ENCODE measurements at places on chromosomes 5 and 9.
A peak's percentile ranks its signal among the peaks of the same experiment; 100 is the strongest.

GRCh38 chr9:119213471-119213870 lies 155.8 kb downstream of the BRINP1 start:
- no peak for DNase-seq

GRCh38 chr5:102819634-102820033 lies 64.5 kb downstream of the PAM start:
- no peak for DNase-seq

DNA sequence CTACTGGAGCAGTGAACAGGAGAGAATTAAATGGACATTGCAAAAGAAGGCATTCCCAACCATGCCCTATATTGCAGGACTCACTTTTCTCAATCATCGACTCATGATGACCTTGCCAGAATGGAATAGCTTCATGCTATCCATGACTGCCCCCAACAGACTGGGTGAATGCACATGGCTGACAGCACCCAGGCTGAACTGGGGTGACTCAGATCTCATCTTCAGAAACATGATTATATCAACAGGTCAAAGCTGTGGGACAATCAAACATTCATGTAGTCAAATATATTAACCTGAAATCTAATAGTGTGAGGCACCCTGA lies 34.7 kb upstream of the MIER3 start:
- no peak for DNase-seq

- peak; percentile 91 for DNase-seq
Observed at GRCh38 chr9:127244609-127245601, 19.7 kb upstream of the GARNL3 start.

- DNase-seq = no peak
Observed at GRCh38 chr9:129362287-129363000, 184.4 kb upstream of the IER5L start.

DNA sequence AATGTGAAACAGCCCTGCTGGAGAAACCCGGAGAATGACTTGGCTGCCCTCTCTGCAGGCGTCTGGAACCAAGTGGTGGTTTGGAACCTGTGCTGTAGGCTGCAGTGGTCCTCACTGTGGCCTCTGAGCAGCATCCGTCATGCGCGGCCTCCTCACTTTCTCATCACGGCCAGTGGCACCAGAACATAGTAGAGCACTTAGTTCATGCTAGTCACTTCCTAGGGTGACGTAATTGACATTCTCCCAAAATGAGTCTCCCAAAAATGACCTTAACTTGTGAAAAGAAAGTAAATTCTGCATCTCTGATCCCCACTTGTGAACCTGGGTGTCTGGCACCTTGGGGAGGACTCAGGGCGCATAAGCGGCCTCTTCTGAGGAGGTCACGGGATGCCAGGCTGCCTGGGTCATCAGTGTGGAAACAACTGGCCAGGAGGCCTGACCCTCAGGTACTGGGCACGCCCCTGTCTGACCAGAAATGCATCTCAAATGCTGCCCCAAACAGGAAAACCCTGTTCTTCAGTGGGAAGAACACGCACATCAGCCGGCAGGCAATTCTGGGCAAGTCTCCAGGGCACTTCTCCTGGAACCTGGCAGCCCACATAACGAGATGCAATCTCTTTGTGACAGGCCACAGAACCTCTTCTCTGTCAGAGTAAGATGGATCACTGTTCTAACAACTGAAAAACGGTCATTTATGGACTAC lies 36.6 kb upstream of the SPTLC1 start:
- DNase-seq = no peak

- no peak for DNase-seq
Observed at GRCh38 chr9:116003397-116003796, 150.2 kb upstream of the PAPPA start.

DNA sequence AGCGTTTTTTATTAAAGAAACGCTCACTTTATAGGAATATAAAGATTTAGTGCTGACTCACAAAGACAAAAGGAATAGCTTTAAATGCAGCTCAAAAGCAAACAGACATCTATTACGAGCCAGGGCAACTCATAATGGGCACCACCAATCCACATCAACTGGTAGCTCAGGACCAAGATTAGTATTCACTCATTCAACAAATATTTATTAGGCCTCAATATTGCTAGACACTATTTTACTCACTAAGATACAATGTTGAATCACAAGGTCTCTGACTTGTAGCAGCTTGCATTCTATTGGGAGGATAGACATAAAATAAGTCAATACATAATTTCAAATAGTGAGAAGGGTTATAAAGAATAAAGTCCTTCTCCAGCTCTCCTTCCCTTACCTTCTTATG lies 8.0 kb upstream of the MAN2A1 start:
- DNase-seq = no peak

DNA sequence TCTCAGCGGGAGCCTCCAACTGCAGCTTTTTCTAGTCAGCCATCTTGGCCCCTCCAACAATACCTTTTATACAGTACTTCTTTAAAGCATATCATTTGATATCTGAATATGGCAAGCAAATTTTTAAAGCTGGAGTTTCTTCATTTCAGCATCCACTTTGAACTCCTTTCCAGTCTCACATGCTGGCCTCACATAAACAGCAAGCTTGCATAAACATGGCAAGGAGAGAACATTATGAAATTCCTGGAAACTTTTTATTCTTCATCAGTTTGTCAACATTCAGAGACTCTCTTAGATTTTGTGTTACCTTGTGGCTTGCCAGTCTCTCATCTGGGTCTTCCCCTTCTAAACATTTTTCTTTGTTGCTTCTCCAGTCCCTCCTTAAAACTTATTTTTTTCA lies 745.3 kb downstream of the NR2F1-AS1 start:
- DNase-seq = no peak

DNA sequence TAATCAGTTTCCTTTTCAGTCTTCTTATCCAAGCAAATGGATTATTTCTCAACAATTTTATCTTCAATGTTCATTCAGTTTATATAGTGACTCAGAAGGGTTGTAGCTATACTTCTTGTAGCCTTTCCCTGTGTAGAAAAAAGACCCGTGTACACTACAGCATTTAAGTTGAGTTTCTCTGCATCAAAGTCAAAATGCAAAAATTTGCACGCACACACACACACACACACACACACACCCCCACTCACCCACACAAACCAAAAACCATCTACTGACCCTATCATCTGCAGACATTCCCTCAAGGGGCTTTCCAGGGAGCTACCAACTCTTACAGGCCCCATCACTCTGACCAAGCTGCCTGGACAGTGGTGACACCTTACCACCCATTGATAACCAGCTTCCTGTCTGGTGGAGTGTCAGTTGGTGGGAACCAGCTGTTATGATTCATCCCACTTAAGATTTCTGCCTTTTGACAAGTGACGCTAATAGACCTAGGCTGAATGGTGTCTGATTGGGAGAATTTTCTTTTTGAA lies 12.2 kb upstream of the ELL2 start:
- no peak for DNase-seq

DNA sequence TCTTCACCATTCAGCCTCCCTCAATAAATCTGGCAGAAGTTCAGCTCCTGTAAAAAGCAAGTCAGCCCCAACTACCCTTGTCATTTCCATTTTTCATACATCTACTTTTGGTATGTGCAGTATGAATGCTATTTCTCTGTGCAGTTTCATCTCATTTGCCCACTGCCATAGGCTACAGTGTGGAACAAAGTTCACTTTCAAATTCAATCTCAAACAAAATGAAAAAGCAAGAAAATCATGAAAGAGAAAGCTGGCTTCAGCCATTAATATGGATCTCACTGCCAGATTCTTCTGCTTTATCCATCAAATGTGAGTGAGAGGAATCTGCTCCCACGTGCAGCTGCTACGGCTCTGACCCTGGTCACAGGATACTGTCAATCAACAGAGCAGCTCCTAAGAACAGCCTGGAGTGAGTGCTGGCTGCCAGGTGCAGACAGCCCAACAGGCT lies 494.2 kb downstream of the ZNF608 start:
- no peak for DNase-seq

DNA sequence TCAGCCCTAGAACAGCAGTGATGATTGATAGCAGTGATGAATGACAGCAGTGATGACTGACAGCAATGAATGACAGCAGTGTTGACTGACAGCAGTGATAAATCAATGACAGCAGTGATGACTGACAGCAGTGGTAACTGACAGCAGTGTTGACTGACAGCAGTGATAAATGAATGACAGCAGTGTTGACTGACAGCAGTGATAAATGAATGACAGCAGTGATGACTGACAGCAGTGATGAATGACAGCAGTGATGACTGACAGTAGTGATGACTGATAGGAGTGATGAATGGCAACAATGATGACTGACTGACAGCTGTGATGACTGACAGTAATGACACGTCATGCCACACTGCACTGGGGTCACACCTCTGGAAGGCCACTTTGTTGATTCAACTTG lies 106.8 kb downstream of the ENTREP1 start:
- no peak for DNase-seq

- no peak for DNase-seq
Observed at GRCh38 chr5:179323026-179323870, 22.0 kb downstream of the ADAMTS2 start.

DNA sequence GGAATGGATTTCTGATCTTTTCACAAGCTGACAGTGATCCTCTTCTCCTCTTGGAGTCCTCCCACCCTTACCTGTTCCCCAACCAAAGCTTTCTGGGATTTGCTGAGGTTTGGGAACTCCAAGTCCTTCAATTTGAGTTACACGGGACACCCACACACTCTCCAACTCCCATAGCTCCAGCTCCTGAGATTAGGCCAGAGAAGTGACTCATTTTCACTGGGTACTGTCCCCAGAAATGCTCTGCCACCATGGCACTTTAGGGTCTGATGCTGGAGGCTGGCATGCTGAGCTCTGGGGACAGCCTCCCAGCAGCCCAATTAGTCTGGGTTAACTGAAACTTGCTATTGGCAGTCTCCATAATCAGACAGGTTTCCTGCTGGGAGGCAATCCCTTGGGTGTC lies 14.0 kb upstream of the HRCT1 start:
- no peak for DNase-seq

DNA sequence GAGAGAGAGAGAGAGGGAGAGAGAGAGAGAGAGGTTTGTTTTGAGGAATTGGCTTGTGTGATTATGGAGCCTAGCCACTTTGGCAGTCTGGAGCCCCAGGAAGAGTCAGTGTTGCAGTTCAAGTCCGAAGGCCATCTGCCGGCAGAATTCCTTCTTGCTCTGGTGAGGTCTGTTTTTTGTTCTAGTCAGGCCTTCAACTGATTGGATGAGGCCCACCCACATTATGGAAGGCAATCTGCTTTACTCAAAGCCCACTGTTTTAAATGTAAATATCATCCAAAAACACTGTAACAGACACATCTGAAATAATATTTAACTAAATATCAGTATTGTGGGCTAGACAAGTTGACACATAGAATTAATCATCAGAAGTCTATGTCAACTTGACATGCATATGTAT lies 11.4 kb upstream of the GRM6 start:
- DNase-seq = no peak

DNA sequence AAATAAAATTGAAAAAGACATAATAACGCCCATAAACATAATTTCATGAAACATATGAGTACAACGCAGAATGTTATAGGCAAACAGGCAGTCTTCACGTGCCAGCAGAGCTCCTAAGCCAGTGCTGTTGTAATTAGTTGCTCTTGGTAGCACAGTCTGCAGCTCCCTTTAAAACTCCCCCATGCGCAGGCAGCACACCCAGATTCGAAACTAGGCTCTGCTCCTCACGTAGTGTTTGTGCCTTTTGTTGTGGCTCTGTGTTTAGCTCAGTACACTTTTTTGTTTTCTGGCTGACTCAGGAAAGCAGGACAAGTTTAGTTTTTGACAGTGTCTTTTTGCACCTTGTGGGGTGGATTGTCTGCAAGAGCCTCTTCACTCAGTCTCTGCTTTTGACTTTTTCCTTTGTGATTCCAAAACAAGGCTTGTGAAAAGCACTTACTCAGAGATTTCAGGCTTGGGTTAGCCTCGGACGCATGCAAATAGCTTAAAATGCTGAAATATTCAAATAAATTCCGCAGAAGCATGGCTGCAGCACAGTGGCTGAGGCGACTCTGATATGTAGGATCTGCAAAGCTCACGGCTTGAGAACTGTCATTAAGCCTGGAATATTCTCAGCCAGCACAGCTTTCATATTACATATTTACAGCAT lies 113.6 kb downstream of the IRX1 start:
- no peak for DNase-seq

- DNase-seq = no peak
Observed at GRCh38 chr5:79263290-79263689, 27.4 kb downstream of the JMY start.

DNA sequence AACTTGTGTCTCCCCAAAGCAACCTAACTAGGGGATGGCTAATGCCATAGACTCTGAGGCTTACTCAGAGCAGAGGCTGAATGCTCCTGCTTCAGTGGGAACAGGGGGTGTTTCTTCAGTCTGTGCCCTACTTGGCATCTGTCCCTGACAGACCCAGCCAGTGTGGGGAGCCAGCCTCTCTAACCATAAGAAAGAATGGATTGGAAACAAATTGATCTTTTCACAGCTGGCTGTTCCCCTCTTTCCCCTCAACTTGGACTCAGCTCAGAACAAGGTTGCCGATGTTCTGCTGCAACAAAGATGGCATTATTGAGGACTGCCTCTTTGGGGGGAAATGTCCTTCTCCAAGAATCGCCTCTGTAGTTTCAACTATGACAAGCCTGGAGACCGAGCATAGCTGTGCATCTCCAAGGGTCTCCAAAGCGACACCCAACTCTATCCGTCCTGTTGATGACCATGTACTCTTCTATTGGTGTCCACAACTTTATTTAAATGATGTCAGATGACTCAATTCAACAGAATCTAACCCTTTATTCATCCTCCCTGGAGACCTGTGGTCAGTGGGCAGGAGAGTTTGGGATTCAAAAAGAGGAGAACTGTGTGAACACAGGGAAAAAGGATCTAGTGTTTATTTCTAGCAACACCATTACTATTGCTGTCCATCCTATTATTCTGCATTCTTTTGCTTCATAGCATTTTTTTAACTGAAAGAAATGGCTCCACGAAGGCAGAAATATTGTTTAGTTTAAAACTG lies 24.7 kb upstream of the TNC start:
- DNase-seq = no peak

GRCh38 chr5:23996525-23996924 lies 489.1 kb downstream of the PRDM9 start:
- no peak for DNase-seq

GRCh38 chr9:123485216-123485615 lies 129.2 kb downstream of the CRB2 start:
- no peak for DNase-seq

- no peak for DNase-seq
Observed at GRCh38 chr9:4159696-4160095, 140.2 kb downstream of the GLIS3 start.

GRCh38 chr9:129310666-129311350 lies 132.7 kb upstream of the IER5L start:
- DNase-seq = no peak

All from T follicular helper cell (primary cell).